ENCODE measurements at places on chromosomes 12 and 14.

GRCh38 chr12:22477894-22478287 is 66.5 kb downstream of the C2CD5 start:
- no peak for DNase-seq

DNA sequence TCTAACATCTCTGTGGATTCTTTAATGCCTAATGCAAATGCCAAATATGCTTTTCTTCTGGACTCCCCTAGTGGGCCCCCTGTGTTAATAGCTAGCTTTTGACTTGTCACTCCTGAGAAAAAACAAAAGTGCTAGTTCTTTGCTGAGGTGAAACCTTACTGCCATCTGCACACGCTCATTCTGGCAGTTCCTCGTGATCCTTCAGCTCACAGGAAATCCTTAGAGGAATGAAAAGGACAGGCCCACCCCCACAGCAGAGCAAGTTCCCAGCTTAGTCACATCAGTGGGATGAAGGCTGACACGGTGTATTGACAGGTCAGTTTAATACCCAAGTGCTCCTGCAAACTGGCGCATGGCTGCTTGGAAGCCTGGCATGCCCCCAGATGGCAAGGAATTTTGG is 165.1 kb upstream of the ATP2B1 start:
- no peak for DNase-seq

DNA sequence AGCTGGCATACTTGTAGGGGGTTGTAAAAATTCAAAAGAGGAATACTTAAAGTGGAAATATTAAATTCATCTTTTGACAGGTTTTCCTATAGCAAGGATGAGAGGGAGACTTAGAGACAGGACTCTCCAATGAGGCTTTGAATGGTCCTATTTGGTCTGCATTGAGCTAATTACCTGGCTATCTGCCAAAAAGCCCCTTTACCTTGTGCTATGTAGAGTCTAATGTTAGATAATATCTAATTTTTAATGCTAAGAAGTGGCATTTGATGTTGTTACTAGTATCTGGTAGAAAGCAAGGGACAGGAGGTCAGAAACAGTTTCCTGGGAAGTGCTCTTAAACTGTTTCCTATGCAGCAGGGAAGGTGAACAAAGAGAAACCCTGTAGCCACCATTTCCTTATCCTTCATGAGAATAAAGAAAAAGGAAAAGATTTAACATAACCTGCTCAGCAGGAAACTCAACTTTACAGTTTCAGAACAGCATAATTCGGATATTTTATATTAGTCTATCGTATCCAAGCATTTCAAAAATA is 550.0 kb downstream of the SOX5 start:
- no peak for DNase-seq

GRCh38 chr14:31278883-31279282 is 71.3 kb upstream of the HECTD1 start:
- DNase-seq: no peak

- no peak for DNase-seq
Measured at GRCh38 chr14:90355540-90356518, 24.1 kb upstream of the NRDE2 start.

DNA sequence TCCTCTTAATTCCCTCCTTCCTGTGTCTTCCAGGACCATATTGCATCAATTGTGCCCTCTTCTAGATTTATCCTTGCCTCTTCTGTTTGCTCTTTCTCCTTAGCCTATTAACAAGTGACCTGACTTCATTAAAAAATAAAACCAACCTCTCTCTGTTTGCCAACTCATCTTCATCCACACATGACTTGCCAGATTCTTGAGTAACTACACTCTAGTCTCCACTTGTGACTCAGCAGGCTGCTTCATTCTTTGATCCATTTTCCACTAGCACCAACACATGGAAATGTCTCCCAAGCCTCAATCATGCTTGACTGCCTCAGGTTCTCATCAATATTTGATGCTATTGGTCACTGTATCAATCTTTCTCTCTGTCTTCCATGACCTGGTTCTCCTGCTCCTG is 492.4 kb upstream of the TMPO start:
- no peak for DNase-seq

- no peak for DNase-seq
Measured at GRCh38 chr14:33762161-33762851, 188.6 kb downstream of the EGLN3 start.

DNA sequence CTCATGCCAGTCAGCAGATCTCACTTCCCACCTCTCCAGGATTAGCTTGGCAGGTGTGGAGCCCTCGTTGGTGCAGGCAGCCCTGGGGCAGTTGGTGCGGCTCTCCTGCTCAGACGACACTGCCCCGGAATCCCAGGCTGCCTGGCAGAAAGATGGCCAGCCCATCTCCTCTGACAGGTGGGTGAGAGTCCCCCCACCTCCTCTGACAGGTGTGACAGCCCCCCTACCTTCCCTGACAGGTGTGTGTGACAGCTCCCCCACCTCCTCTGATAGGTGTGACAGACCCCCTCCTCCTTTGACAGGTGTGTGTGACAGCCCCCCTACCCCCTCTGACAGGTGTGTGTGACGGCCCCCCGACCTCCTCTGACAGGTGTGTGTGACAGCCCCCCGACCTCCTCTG is 26.3 kb downstream of the PAPLN start:
- no peak for DNase-seq

- no peak for DNase-seq
Measured at GRCh38 chr14:51733147-51733546, 81.4 kb downstream of the FRMD6 start.

DNA sequence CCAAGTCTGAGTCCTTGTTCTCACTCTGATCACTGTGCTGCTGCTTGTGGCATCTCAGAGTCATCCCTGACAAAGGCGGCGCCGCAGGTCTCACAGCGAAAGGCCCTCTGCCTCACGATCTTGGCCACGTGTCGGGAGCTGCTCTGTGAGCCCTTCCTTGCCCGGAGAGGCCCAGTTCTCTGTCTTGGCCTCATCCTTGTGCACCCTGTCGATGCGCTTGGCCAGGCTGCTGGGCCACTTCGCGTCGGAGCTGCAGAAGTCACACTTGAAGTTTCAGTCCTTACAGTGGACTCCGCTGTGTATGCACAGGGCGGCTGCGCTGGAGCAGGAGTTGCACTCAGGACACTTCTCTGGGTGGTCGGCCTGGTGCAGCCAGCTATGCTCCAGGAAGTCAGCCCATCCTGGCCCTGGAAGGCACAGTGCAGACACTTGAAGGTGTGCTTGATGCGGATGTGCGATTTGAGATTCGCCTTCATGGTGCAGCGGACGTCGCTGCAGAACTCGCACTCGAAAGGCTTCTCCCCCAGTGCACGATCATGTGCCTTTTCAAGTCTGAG is 36.4 kb upstream of the SAV1 start:
- DNase-seq: no peak

GRCh38 chr14:73634011-73634833 is 10.6 kb upstream of the DNAL1 start:
- DNase-seq: no peak

GRCh38 chr14:96285667-96286066 is 29.7 kb downstream of the BDKRB1 start:
- DNase-seq: no peak

- no peak for DNase-seq
Measured at GRCh38 chr12:72406111-72406510, 133.9 kb downstream of the TRHDE start.

DNA sequence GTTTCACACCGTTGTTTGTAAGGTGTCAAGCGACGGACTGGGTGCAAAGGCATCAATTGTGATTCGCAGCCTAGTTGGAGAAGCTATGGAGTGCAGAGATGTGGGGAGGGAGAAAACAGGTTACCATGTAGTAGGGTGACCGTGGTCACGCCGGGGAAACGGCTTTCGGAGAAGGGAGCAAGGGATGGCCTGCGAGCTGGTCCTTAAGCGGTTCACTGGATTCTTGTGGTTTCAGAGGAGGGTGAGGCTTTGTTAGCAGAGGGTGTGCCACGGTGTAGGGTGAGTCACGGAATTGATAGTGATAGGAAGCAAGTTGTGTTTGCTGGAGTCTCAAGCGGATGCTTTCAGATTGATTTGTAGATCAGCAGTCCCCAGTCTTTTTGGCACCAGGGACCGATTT is 2.3 kb downstream of the PIWIL1 start:
- DNase-seq: no peak

DNA sequence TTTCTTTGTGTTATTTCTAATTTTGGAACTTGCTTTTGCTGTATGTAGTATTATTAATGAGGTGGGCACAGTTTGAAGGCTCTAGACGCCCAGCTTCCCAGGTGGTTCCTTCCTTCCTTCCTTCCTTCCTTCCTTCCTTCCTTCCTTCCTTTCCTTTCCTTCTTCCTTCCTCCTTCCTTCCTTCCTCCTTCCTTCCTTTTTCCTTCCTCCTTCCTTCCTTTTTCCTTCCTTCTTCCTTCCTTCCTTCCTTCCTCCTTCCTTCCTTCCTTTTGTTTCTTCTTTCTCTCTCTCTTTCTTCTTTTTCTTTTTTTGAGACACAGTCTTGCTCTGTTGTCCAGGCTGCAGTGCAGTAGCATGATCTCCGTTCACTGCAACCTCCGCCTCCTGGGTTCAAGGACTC is 906.7 kb downstream of the AACS start:
- no peak for DNase-seq

GRCh38 chr14:103626146-103626850 is 2.7 kb upstream of the KLC1 start:
- no peak for DNase-seq

GRCh38 chr14:89621009-89621421 is 204.0 kb upstream of the FOXN3 start:
- no peak for DNase-seq

DNA sequence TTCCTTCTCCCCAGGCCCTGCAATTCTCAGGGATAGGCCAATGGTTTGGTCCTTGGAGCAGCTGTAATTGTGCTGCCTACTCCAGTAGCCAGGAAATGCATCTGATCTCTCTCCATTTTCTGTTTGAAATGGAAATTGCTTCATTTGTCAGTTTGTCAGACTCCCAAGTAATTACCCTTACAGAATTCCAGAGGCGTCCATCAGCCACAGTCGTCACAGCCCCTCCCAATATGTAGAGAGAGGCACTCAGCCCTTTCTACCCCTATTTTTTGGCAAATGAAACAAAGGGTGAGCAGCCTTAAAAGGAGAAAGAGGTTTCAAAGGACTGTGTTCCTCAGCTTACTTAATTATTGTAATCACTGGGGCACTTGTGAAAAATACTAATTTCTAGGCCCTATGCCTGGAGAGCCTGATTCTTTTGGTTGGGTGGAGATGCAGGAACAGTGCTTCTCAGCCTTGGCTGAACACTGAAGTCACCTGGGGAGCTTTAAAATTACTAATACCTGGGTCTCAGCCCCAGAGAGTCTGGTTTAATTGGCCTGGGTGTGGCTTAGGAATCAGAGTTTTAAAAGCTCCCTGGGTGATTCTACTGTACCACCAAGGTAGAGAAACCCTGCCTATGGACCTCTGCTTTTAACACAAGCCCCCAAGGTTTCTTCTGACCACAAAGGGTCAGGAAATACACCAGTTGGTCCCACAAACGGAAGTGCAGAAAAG is 190.0 kb downstream of the EMP1 start:
- DNase-seq: no peak

- no peak for DNase-seq
Measured at GRCh38 chr12:121875582-121875981, 13.0 kb upstream of the PSMD9 start.

- DNase-seq: no peak
Measured at GRCh38 chr14:83133981-83134645, 1600.5 kb upstream of the SEL1L start.

DNA sequence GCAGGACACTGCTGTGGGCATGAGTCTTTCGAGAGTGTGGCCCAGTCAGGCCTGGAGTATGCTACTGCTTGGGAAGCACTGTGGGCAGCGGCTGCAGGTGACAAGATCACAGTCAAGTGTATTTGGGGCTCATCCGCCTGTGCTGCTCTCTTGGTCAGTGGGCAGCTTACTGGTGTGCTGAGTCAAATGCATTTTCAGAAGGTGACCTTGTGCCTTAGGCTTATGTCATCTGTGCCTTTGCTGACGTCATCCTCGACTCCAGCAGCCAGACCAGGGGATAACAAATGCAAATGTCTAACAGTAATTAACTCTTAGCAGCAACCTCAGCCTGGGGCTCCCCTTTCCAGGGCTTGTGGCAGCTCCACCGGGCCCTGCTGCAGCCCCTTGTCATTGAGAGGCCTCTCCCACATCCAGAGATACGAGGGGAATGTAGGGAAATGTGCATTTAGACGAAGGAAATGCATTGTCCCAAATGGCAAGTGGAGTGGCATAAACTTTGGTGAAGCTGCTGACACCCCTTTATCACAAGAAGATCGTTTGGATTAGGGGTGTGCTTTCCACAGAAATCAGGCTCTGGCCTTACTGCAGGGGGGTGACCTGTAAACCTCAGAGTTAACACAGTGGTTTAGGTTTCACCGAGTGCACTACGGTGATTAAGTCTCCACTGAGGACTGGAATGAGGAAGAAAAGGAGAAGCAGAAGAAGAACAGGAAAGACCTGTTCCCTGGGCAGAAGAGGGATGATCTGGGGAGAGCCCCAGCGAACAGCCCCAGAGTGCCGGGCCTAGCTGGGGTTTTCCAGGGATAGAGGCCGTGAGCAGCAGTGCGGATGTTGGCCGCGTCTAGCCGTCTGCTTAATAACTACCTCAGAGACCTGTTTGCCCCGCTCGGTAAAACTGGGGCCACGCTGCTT is 39.7 kb downstream of the PSMA6 start:
- no peak for DNase-seq

DNA sequence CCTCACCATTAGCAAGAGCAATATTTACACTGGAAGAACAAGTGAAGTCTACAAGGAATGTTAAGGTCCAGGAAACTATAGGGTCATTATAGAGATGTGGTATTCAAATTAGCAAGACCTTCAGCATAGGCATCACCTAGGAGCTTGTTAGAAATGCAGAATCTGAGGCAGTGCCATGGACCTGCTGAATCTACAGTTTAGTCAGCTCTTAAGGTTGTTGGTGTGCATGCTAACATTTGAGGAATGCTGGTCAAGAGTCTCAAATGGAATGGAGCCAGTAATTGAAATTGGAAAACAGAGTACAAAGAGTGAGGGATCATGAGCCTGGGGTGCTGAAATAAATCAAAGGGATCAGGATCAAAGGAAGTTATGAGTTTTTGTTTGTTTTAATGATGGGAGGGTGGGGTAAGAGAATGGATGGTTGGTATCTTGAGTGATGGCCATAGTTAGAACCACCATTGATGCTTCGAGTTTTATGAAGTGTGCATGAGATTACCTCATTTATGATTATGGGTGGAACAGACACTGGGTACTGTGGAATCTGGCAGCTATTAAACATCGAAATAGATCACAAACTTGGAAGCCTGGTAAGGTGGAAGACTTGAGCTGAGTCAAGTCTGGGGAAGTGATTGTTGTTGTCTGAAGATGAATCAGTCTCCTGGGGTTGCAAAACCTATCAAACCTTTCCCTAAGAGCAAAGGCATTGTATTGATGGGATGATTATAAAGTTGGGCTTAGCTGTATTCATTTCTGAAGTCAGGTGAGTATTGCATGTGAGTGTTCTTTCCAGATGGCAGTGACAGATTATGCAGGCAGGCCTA is 323.3 kb upstream of the E2F7 start:
- DNase-seq: no peak
